ENCODE measurements at places on chromosomes 2 and 18.

GRCh38 chr2:128440666-128441340 lies 122.1 kb upstream of the HS6ST1 start:
- H3K27me3 ChIP-seq: peaks cover 5% of the 10 kb centered on the region
- H3K36me3 ChIP-seq: no peaks in the 10 kb centered on the region
- DNase-seq: peak; percentile 13

DNA sequence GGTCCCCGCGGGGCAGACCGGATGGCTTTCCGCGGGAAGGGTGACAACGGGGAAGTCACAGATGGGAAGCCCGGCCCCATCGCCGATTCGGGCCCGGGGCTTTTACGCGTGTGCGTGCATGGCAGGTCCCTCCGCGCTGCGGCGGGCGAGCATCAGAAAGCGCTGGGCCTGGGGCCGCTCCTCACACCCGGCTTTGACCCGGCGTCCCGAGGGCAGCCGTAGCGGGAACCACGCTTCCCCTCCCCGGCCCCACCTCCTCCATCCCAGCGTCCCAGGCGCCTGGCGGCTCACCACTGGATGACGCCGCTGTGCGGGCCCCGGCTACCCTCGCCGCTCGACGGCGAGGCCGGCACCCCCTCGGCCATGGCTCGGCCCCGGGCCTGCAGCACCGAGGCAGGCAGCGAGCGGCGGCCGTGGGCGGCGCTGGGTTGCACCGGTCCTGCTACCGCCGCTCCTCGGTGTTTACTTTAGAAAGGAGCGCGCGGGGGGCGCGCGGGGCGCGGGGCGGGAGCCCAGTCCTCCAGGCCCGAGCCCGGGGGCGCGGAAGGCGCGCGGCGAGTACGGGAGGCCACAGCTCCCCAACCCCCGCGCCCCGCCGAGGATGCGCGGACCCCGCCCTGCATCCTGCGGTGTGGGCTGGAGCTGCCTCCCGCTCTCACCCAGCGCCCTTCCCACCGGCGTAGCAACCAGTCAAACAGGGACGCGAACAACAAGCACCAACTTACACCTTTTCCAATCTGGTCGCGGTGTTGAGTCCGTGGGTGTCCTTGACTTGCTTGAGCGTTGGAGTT lies 806 bp downstream of the RFX8 start:
- H3K27ac ChIP-seq: peak overlapping the region; percentile 95
- DNase-seq: peak; percentile 74
- H3K36me3 ChIP-seq: no peaks in the 10 kb centered on the region
- H3K4me3 ChIP-seq: peak overlapping the region; percentile 84
- H3K4me1 ChIP-seq: peaks cover 39% of the 10 kb centered on the region
- H3K27me3 ChIP-seq: no peaks in the 10 kb centered on the region

- H3K36me3 ChIP-seq: peaks cover 14% of the 10 kb centered on the region
- no peak overlapping the region for H3K4me3 ChIP-seq
- DNase-seq: no peak
- peaks cover 20% of the 10 kb centered on the region for H3K4me1 ChIP-seq
- no peak overlapping the region for H3K27ac ChIP-seq
These were observed 92.1 kb downstream of the RNF144A start for GRCh38 chr2:7009207-7009911.

DNA sequence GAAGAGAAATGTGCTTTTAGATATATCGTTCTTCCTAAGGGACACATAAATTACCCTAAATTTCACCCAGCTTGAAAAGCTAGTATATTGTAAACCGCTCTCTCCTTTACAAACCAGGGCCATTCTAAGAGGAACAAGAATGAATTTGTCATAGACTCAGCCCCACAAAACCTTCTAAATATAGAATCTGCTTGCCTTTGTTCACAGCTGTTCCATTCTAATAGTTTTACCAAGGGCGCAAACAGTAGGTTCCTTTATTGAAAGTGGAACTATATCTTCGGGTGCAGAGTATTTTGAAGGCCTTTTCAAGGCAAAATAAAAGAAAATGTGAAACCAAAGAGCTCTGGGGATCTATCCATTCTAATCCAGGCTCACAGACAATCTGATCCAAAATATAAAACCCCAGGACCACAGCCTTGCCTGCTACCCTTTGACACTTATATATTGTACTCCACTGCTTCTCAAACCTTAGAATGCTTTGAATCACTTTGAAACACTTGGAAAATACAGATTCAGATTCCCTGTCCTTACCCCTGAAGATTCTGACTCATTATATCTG lies 316.8 kb downstream of the PAX3 start:
- no peak for DNase-seq
- H3K4me3 ChIP-seq: no peak overlapping the region
- H3K4me1 ChIP-seq: no peaks in the 10 kb centered on the region
- H3K36me3 ChIP-seq: no peaks in the 10 kb centered on the region
- H3K27ac ChIP-seq: no peak overlapping the region

DNA sequence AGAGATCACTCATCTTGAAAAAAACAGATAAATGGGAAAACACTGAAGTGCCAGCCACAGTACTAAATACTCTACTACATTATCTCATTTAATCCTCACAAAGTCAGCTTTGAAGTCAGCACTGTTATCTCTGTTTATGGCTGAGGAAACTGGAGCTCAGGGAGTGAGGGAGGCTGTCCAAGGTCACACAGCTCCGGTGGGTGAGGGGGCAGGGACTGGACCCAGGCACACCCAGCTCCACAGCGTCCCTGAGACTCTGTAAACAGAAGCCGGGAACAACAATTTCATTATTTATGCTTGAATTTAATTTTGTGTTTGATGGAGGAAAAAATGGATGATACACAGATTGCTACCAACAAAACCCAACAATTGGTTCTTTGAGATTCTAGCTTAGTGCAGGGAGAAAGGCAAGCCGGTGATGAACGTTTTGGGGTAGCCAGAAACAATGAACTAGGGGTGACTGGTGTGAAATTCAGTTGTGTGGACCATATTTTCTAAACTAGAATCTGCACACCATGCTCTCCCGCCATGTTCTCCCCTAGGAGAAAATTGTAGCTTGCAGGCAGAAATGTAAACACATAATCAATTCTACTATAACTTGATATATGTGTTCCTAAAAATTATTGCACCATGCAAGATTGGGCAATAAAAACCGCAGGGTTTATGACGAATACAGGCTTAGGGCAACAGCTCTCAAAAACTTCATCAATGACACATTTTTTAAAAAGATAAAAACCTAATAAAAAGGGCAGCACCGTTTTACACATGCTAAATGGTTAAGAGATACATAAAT lies at the start of gene GREB1:
GREB1 (plus strand) TSS at position 768 of the 793 bp plus-strand sequence. CDS start 22,570 bp downstream, outside the sequence.
- H3K36me3 ChIP-seq: no peaks in the 10 kb centered on the region
- DNase-seq: no peak
- no peak within 1 kb of the TSS for H3K27ac ChIP-seq

Measured in activated naive CD8-positive, alpha-beta T cell treated with anti-CD3 and anti-CD28 coated beads, Interleukin-2, amount 10 ng/mL, durations not matched to agents 7 days and 5 days (primary cell).